ENCODE measurements at places on chromosomes 6 and 20.
A peak's percentile ranks its signal among the peaks of the same experiment; 100 is the strongest.

- no peak for DNase-seq
Observed at GRCh38 chr20:62752671-62753501, 43.4 kb upstream of the MRGBP start.

DNA sequence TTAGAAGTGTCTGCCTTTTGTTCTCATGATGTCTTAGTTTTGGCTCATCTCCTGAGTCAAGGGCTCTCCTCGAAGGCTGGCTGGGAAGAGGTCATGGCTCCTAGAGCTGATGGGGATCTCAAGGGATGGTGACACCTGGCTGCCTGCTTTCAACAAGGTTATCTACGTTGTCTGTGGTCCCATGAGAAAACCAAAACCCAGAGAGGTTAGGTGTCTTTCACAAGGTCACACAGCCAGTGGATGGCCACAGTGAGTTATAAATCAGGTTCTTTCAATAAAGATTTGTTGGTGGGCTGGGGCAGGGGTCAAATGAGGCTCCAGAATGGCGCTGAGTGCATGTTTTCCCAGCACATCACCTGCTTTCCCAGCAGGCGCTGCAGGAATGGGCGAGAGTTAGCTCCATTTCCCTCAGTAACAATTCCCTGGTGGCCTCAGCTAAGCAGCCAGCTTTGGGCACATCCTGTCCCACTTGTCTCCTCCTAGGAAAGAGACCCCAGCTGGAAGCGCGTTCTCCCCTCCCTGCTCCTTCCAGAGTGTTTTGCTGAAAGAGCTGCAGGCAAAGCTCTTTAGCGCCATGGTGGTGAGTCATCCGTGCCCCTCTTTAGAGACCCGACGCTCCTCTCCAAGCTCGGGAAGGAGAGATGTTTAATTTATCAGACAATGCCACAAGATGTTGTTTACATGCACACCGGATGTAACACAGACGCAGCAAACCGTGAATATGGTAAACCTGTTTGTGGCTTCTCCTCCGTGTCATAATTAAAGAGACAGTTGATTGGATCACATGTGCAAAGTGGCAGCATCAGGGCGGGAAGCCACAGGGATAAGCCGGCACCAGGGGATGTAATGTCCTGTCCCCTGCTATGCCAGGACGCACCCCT is 109.7 kb downstream of the LRFN2 start:
- peak; percentile 81 for DNase-seq

- no peak for DNase-seq
Observed at GRCh38 chr6:54633601-54634000, 213.0 kb upstream of the FAM83B start.

GRCh38 chr20:54320148-54320607 is 112.3 kb downstream of the PFDN4 start:
- no peak for DNase-seq

GRCh38 chr20:60242836-60243505 is 284.7 kb downstream of the CDH26 start:
- DNase-seq, result no peak

DNA sequence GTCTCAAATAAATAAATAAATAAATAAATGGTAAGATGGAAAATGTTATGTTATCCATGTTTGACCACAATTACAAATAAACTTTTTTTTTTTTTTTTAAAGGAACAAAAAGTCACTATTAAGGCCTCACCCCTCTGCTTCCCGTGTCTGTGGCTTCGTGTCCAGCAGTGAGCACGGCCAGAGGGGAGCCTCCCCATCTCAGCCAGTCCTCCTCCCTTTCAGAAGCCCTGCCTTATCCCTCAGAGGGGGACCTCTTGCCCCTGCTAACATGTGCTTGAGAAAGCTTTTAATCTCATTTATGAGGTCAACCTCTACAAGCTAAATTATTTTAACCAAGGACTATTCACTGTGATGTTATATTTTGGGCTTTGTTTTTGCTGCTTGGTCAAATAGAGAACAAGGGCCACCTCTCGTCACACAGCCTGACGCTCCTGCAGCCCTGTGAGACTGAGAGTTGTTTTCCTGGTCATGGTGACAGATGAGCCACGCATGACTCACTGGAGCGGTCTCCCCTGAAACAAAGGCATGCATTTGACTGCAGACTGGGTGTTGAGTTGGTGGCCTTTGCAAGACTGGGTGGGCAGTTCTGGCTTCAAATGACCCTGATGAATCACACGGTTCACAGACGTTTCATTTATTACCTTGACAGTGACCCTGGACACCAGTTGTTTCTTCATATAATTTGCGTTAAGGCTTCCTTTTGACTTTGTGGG is 131.8 kb downstream of the TIAM2 start:
- DNase-seq, result no peak

DNA sequence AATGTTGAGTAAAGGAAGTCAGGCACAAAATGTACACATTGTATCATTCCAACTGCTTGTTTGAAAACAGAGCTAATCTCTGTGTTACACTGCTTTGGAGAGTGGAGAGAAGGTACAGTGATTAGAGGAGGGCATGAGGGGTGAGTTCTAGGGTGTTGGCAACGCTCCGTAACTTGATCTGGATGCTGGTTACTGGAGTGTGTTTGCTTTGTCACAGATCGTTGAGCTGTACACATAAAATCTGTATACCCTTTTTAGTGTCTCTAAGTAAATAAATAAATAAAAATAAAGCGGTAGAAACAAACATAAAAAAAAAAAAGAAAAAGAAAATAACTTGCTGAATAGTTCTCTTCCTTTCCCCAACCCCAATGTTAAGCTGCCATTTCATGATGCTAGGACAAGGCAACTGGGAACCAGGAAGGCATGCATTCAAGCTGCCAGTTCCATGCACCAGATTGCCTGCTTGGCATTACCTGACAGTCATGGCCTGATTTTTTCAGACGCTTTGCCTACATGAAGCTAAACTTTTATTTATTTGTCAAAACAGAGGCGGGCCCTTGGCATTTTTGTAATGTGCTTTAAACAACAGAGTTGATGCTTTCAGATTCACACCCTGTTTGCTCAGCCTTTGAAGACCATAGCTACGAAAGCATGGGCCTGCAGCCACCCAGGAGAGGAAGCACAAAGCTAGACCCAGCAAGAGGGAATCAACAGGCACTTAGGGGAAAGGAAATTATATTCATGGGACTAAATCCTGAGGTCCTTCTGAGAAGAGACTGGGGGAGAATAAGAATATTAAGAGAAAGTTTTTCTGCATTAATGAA is 21.2 kb downstream of the TNFRSF21 start:
- no peak for DNase-seq

- no peak for DNase-seq
Observed at GRCh38 chr6:163768905-163769304, 354.4 kb downstream of the QKI start.

- no peak for DNase-seq
Observed at GRCh38 chr20:10497791-10498190, 62.7 kb downstream of the SLX4IP start.

DNA sequence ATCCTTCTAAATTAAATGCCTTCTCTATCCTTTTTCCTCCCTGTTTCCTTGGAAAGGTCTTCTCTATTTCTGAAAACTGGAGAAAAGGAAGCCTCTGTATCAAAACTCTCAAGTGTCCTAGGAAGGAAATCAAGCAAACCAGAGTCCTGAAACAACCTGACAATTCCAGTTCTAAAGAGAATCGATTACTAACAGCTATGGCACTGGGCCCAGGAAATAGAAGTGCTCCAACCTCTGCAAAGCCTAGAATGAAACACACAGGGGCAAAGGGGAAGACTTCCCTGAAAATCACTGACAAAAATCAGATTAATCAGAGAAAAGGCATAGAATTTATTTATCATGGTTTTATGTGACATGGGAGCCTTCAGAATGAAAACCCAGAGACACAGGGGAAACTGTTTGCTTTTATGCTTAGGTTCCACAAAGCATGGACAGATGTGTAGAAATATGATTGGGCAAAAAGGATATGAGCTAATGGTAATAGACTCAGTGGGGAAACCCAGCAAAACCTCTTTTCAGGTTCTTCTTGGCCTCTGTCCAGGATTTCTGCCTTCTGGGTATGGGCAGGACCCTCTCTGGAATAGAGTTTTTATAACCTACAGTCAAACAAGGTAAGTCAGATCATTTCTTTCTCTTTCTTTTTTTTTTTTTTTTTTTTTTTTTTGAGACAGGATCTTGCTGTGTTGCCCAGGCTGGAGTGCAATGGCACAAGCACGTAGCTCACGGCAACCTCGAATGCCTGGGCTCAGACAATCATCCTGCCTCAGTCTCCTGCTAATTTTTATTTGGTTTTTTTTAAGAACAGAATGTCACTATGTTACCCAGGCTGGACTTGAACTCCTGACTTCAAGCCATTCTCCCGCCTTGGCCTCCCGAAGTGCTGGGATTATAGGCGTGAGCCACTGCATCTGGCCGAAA is 91.7 kb downstream of the CD24 start:
- DNase-seq, result no peak

- no peak for DNase-seq
Observed at GRCh38 chr6:134517145-134517658, 199.3 kb upstream of the SGK1 start.

GRCh38 chr6:157148391-157149323 is 174.7 kb downstream of the TMEM242 start:
- DNase-seq, result peak; percentile 34

DNA sequence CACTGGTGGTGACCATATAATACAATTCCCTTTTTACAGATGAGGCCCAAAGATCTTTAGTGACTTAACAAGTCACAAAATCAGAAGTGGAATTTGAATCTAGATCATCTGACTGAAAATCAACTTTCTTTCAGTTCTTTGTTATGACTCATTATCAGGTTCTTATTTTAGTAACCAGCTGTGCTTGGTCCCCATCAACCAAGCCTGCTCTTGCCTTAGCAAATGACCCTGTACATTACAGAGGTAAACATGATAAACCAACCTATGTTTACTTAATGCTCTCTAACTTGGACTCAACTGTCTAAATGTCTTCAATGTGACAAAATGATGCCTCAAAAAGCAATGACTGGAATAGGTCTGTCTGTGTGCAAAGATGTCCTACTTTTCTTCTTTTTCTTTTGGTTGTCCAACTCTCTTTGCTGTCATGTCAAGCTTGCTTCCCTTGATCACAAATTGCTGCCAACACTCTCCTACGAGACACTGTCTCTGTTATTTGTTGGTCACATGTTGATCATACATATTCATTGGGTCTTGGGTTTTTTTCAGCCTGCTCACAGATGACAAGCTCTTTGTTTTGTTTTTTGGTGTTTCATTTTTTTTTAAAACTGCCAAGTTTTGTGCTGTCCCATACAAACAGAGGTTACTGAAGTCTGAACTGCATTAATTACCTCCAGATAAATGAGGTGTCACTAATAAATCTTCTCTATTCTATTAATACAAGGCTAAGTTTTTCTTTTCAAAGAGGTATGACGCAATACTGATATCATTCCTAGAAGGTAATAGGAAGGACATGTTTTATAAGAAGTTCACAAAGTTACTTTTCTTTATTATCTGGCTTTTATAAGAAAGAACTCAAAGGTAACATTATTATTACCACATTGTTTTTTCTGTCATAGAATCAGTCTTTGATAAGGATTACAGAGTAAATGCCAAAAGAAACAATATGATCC is 62.2 kb upstream of the PLN start:
- DNase-seq, result peak; percentile 6

DNA sequence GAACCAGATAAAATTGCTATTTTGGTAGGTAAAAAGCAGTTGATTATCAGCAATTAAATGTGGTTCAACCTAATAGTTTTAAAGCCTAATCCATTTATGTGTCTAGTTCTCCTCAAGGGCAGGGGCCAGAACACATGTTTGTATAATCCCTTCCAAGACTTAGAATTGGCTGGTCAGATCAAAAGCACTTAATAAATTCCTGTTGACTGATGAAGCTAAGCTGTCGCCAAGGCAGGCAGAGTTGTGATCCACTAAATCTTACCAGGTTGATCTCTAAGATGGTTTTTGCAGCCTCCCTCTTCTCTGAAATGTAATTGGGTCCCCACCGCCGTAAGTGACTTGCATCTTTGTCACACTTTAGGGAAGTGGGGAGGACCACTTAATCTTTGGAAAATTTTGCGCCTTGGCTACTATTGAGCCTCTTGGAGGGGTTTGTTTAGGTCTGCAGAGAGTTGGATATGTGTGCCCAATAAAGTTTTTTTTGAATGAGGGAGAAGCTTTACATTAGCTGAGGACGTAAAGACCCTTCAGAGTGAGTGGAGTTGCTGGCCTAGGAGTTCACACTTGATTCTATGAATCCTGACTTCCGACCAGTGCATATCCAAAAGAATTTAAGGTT is 65.9 kb downstream of the PHF20 start:
- DNase-seq, result peak; percentile 8

DNA sequence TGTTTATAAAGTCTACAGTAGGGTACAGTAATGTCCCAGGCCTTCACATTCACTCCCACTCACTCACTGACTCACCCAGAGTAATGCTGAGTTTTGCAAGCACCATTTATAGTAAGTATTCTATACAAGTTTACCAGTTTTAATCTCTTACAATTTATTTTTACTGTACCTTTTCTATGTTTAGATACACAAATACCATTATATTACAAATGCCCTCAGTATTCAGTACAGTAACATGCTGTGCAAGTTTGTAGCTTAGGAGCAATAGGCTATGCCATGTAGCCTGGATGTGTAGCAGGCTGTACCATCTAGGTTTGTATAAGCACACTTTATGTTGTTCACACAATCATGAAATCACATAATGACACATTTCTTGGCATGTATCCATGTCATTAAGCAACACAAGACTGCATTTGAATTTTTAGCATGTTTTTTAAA is 673.6 kb downstream of the CD109 start:
- DNase-seq, result no peak

- no peak for DNase-seq
Observed at GRCh38 chr6:4413073-4413472, 277.7 kb upstream of the ECI2 start.

DNA sequence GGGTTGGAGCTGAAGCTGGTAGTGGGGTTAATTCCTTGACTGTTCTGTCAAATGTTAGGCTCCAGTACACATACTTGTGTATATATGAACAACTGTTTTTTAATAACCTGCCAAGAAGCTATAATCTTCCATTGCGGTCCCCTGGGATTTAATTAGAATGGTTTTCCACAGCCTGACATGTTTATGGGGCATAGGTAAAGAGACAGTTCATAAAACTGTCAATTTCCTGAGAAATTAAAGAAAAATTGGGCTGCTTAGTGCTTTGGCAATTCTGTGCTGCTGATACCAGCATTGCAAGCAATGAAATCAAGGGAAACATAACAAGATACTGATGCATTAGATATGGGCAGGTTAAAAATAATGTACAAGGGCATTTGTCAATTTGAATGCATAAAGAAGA is 314.1 kb upstream of the SLC35B3 start:
- DNase-seq, result peak; percentile 16

- DNase-seq, result no peak
Observed at GRCh38 chr6:62652692-62653328, 366.8 kb upstream of the KHDRBS2 start.

DNA sequence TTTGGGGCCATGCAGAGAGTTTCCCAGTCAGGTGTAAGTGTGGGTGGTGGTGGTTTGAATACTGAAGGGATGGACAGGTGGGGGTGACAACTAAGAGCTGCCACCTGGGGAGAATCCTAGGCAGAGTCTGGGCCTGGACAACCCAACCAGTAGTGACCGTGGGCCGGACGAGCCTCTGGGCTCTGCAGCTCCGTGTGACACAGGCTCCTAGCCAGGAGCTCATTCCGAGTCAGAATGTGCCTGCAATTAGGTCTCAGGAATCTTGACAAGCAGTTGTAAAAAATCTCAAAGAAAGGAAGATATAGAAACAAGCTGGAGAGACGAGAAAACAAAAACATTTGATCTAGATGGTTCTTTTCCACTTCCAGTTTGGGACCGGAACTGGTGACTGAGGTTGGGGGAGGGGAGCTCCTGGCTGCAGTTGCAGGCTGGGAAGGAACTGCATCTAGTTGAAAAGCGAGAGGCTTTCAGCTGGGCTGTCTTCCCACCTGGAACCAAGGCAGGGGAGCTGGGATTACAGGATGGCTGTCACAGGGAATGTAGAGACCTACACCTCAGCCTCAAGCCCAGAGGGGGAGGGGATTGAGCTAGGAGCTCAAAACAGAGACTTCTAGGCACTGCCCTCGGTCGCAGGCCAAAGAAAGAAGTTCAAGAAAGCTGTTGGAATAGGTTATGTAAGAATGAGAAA is 156.9 kb downstream of the PAX1 start:
- DNase-seq, result no peak

All from brain (organoid and tissue), 16 donors.